RWPE1 (cell line): ENCODE measurements at places on chromosomes 12 and 14.

DNA sequence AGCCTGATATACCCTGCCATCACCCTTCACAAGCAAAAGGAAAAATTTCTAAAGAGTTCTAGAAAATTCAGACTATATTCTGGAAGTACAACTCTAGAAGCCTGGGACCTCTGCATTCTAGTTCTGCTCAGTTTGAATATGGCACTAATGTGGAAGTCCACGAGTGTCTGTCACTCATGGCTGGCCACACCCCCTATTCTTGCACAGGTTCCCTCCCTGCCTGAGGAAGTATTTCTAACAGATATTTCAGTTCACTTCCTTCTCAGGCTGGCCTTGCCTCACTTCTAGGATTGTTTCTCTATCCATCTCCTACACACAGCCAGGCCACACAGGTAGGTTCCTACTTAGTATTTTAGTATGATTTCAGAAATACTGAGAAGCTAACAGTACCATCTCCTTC lies 67.4 kb downstream of the PHLDA1 start:
- no peak for DNase-seq

- DNase-seq: no peak
These were observed 167.4 kb downstream of the DICER1 start for GRCh38 chr14:94989946-94990345.

DNA sequence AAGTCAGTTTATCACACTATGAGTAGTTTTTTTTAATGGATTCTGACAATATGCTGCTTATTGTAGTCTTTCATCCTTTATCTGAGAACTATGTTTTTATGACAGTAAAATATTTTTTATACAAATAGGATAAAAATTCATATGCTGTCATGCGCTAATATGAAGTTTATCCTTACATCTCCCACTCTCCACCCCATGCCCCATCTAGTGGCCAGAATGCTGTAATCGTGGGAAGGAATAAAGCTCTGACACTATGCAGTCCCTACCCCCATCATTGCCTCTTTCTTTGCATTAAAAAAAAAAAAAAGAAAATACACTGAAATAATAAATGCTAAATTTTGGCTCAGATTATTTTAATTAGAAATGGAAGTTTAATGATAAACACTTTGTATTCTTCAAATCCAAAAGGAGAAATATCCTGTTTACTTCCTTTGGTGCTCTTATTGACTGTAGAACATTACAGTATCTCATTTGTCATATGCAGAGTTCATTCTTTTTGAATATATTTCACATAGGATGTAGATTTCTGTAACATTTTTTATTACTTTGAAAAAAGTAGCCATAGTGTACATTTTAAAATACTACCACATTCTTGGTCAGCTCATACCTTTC lies 145.9 kb upstream of the SLCO1C1 start:
- DNase-seq: peak; percentile 1

- DNase-seq: no peak
These were observed 27.0 kb upstream of the HIF1A start for GRCh38 chr14:61668282-61668681.

GRCh38 chr12:16482726-16483125 lies 123.2 kb downstream of the LMO3 start:
- no peak for DNase-seq

DNA sequence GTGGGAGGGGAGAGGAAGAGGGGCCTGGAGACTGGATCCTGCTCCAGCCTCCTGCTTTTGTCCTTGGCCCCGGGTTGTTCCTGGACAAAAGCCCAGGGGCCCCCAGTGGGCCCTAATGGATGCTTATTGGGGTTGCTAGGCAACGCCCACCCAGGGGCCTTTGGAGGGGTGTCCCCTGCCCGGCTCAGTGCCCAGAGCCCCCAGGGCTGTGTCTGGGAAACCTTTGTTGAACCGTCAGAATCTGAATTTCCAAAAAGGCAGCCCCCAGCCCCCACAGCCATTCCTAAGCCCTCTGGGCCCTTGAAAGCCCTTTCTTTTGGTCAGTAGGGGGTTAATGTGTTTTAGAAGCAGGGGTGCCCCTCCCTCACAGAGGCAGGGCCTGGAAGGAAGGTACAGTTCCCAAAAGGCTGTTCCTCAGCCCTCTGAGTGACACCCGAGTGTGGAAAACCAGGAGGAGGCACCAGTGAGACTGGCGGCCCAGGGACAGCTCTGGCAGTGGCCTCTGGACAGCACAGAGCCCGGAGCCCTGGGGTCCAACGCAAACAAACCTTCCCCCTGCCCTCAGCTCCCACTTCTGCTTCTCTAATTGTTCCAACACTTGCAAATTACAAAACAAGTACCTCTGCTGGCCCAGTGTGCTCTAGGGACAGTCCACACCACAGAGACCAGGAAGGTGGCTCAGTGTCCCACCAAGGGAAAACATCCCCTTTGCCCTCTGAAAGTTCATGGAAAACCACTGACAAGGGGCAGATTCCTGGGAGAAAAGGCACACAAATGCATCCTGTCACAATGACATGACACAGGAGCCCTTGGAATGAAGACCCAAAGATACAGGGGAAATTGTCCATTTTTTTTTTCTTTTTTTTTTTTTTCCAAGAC lies 19.4 kb downstream of the HHIPL1 start:
- no peak for DNase-seq

DNA sequence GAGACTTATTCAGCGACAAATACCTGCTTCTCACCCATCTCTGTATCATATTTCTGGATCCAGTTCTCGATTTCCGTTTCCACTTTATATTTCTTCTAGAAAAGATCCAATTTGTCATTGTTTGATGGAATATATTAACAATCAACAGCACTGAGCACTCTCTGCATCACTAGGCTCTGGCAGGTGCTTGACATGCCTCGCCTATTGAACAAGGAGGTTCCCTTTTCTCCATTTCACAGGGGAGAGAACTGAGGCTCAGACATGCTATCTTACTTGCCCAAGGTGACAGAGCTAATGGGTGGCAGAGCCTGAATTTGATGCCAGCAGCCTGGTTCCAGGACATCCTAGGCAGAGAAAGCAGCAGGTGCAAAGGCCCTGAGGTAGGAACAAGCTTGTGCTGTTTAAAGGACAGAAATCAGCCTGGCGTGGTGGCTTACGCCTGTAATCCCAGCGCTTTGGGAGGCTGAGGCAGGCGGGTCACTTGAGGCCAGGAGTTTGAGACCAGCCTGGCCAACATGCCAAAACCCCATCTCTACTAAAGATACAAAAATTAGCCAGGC lies 12.1 kb downstream of the RITA1 start:
- DNase-seq: no peak

DNA sequence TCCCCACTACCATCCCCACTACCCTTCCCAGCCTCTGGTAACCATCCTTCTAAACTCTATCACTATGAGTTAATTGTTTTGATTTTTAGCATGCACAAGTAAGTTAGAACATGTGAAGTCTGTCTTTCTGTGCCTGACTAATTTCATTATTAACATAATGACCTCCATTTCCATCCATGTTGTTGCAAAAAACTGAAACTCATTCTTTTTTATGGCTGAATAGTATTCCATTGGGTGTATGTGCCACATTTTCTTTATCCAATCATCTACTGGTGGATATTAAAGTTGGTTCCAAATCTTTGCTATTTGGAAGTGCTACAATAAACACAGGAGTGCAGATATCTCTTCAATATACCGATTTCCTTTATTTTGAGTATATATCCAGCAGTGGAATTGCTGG lies 13.2 kb upstream of the PPM1H start:
- no peak for DNase-seq

GRCh38 chr14:23409475-23409874 lies 1.4 kb upstream of the MYH6 start:
- no peak for DNase-seq

GRCh38 chr12:76747245-76747644 lies 16.7 kb upstream of the ZDHHC17 start:
- DNase-seq: no peak
